ENCODE measurements at places on chromosomes 4 and X.

DNA sequence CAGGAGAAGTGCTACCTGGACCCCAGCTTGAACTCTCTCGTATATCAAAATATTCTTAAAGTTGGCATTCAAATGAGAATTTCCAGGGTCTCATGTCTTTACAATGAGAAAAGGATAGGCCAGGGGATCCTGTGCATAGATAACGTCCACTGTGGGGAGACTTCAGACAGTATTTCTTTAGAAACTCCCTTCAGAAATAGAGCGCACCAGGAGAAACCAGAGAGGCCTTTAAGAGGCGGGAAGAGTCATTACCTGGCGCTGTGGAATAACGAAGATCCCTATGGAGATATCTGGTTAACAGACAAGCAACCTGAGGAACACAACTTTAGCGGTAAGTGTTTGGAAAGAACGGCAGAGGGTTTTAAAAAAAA, 600 bp downstream of the RADX start:
- no peak for DNase-seq

DNA sequence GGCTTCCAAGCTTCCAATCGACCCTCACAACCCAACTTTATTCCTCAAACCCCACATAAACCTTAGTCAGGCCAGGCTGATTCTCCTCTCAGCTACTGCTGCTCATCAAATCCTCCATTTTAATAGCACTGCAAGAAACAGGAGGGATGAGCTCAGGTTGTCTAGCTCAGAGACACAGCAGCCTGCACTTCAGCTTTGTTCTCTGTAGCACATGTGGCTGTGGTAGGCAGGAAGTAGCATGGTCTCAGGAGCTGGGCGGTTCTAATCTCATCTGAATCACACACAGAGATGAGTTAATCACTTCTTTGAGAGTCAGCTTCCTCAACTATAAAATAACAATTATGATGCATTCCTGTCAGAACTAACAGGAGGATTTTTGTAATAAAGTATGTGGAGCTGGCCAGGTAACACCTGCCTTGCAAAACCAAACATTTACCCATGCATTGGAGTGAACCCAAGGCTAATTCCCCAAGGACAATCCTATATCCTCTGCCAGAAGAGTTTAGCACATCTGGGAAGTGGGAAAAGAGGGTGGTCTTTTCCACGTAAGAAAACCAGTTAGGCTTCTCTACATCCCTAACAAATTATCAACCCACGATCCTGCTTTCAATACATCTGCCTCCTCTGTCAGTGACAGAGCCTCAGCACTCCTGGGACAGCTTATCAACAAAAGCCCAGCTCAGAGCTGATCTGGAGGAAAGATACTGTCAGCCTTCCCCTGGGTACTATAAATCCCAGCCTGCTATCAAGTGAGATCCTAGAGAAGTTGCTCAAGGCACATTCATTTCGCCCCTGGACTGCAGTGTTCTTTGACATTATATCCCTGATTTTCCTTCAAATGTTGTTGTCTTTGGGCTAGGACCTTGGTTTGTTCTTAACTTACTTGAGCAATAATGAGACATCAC, 32.8 kb downstream of the ELOVL6 start:
- DNase-seq: peak; percentile 77

GRCh38 chr4:76997532-76997931, 48.0 kb downstream of the SEPTIN11 start:
- no peak for DNase-seq

DNA sequence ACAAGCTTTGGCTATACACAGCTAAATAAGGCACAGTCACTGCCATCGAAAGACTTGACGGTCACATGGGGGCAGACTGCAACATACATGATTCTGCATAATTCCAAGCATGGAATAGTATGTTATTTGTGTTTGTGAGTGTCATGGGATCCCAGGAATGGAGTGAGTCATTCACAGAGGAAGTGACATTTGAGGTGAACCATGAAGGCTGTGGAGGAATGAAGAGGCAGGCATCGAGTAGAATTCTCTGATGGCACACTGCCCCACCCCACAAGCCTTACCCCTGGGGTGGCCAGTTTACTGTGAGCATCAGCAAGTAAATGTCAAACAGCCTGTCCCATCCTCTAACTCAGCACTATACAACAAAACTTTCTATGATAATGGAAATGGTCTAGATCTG, 619.7 kb downstream of the MID1IP1 start:
- no peak for DNase-seq

DNA sequence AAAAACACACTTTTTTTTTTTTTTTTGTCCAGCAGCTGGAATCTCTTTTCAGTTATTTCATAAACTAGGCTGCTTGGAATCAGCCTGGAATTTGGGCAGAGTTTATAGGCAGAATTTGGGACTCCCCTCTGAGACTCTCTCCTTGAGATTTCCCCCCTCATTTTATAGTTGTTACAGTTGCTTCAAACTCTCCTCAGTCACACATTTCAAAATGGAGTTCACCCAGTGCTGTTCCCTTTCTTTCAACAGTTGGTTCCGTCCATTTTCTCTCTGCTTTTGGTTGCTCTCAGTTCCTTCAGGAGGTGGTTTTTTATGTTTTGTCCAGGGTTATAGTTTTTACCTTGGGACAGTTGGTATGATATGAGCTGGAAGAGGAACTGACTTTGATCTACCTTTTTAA, 27.5 kb downstream of the NSD2 start:
- no peak for DNase-seq

DNA sequence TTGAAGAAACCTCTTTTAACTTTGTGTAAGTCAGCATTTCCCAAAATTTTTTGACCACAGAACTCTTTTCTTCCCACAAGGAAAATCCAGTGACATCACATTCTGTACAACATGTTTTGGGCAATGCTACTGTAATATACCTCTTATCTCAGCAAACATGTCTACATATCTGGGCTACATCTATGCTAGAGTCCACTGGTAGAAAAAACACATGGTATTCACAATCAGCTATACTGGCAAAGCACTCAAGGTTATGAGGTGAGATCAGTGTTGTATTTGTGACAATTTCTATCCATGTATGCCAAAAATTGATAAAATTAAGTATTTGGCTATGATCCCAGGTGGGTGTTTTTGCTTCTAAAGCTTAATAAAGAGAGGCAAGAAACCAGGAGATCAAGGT, 98.0 kb downstream of the ATP11C start:
- DNase-seq: no peak

- no peak for DNase-seq
These were observed 32.9 kb upstream of the GPR78 start for GRCh38 chr4:8547108-8547911.

- no peak for DNase-seq
These were observed 191.4 kb downstream of the TSPAN5 start for GRCh38 chr4:98466868-98467599.

- DNase-seq: no peak
These were observed 200.0 kb upstream of the ARHGAP24 start for GRCh38 chr4:85274955-85275354.

DNA sequence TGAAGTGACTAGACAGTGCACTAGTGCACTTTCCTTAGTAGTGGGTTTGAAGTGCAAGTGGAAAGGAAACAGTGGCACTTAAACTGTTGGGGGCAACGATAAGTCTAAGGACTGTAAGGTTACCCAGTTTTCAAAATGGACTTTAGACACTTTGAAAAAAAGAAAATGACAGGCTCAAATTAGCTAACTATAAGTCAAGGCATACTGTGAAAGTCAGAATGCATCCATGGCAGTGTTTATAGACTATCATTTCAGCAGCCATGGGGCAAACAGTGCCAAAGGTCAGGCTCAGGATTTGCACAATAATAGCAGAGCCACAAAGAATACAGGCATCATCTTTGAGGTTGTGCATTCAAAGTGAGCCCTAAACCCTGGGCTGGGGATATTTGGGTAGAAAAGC, 104.4 kb downstream of the CXCL13 start:
- no peak for DNase-seq

DNA sequence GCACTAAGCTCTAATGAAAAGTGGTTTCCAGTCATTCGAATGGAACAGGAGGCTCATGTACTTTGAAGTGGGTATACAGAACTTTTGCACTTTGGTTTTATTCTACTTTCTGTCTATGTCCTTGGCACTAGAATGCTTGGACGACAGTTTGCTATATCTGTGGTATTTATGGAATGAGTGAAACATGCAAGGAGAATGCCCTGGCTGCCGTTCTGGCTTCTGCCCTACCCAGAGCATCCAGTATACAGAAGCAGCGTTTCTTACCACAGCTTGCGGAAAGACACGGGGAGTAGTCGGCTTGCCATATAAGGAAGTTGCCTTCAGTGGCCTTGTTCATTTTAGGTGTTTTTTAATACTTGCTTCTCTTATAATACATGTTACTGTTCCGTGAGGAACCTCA, 98.0 kb downstream of the TBL1X start:
- DNase-seq: no peak

- DNase-seq: no peak
These were observed 99.2 kb downstream of the ADGRL3 start for GRCh38 chr4:61299316-61299715.

DNA sequence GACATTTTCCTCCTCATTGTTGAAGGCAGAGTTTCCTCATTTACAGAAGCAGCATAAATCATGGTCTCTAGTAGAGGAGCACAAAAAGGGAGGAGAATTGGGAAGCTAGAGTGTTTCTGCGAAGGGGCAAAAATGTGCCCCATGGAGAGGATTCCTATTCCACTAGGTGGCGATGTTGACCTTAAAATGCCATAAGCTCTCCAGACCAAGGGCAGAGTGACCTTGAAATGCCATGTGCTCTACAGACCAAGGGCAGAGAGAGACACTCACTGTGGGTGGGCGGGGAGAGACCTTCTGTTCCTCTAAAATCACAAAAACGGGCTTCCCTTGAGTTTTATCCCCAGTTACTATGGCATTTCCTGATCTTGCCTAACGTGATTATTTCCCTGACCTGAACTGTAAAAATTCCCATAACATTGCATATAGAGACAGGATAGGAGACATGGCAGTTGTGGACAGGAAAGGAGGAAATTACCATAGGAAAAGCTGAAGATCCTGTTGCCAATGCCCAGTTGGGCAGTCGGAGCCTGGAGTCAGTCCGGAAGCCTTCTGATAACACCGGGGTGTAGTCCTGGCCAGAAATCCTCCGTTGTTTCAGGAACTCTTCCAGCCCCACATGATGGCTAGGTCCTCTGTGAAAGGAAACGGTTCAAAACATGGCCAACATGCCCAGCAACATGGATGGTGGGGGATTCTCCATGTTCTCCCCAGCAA, 567.7 kb downstream of the MAGEB5 start:
- peak; percentile 1 for DNase-seq

- DNase-seq: no peak
These were observed 24.7 kb upstream of the EPGN start for GRCh38 chr4:74283614-74284013.

DNA sequence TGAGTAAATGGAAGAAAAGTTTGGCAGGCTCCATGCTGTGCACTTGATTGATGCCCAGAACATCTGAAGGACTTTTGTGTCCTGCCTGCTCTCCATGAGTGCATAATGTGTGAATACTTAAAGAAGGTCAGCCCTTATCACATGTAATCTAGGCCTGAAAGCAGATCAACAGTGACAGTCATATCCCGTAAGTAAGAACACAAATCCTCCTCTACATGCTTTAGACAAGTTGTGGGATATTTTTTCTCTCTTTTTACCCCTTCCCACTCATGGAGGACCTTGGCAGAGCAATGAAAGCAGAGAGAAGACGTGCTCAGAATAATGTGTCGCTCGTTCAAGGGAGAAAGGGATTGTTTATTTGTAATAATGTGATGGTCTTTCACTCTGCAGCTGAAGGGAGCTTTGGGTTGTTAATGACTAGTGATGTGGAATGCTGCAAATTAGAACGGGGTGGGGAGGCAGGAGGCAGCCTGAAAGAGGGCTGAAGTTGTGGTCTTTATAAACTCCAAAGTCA, 286.6 kb downstream of the BMPR1B start:
- no peak for DNase-seq

DNA sequence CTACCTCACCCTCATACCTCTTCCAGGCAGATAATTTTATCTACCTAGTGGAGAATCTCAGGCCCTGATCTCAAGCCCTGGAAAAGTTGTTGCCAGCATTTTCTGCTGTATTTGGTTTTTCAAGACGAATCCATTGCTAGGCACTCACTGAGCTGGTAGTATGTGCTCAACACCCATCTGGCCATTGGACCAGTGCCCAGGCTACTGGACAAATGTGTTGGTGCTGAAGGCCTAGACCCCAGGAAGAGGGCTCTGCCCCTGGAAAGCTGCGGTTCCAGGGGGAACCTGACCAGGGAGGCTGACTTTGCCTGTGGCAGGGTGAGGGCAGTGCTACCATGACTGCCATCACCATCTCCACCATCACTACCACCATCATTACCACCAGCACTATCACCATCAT, 72.4 kb downstream of the PSAPL1 start:
- no peak for DNase-seq

DNA sequence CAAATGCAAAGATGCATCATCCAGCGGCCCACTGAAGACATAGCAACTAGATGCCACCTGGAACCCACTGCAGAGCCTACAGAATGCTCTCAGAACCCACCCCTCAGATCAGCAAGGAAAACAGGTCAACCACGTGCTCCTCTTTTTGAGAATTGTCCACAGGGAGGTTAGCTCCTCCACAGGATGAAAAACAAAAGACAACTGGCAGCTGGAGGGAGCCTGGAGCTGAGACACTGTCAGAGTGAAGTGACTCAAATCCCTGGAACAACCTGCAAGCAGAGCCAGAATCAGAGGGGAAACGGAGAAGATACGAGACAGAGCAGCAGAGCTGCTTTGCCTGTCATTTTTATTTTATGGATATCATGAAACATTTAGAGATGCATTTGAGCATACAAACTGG, 277.6 kb downstream of the GASK1B start:
- DNase-seq: no peak

GRCh38 chr4:175273995-175274753, 356.0 kb downstream of the ADAM29 start:
- DNase-seq: no peak

GRCh38 chr4:71198958-71199357, 139.9 kb upstream of the SLC4A4 start:
- DNase-seq: no peak

DNA sequence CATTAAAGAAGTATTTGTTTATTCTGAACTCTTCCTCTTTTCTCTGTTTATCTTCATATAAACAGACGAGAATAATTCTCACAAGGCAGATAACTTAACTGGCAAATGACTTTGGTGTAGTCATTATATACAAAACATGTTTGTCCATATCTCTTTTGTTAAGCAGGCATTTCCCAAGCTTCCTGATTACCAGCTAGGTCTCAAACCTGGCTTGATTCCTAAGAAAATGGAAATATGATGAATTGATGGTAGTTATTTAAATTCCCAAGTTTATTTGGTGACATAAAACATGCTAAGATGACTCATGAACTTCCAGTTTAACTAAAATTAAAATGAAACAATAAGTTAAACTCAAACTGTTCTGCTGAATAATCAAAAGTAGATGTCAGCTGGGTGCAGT, 96.8 kb downstream of the ARSJ start:
- DNase-seq: no peak

GRCh38 chr4:182190306-182190705, 52.9 kb upstream of the TENM3 start:
- DNase-seq: no peak

- DNase-seq: no peak
These were observed 126.6 kb upstream of the SLC4A4 start for GRCh38 chr4:71212216-71212615.

GRCh38 chr4:185718578-185719499, 93.2 kb downstream of the SORBS2 start:
- no peak for DNase-seq

All from stimulated activated CD4-positive, alpha-beta T cell treated with anti-CD3 and anti-CD28 coated beads, Interleukin-1b, Interleukin-23, amount 100 ng/mL, for 48 hours (primary cell).